ENCODE measurements at places on chromosomes 11 and 22. TPM values are rescaled to one million over a fixed set of nuclear protein-coding genes. Genes with fewer than 3 reads are reported as not detected.

DNA sequence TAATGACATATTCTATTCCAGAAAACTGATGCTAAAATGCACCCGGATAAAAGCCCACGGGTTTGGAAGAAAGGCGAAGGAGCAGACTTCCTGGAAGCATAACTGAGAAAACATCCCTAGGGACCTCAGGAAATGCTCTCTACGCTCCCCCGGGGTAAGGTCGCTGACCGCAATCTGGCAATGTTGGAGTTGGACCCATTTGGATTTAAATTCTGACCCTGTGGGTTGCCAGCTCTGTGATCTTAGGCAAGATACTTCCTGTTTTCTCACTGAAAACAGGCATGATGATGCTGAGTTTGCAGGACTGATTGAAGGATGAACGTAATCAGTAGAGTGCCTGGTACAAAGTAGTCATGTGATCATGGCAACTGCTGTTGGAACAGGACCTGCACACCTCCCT is 1054.0 kb downstream of the NTM start:
- DNase-seq = no peak
- H3K4me1 ChIP-seq = no peaks in the 10 kb centered on the region
- H3K27ac ChIP-seq = no peak overlapping the region
- H3K4me3 ChIP-seq = no peak overlapping the region

- H3K27me3 ChIP-seq = peaks cover 8% of the 10 kb centered on the region
- DNase-seq = peak; percentile 60
- no peak overlapping the region for H3K4me3 ChIP-seq
- H3K36me3 ChIP-seq = no peaks in the 10 kb centered on the region
- H3K27ac ChIP-seq = no peak overlapping the region
Observed at GRCh38 chr11:20112291-20113148, 47.8 kb downstream of the DBX1 start.

DNA sequence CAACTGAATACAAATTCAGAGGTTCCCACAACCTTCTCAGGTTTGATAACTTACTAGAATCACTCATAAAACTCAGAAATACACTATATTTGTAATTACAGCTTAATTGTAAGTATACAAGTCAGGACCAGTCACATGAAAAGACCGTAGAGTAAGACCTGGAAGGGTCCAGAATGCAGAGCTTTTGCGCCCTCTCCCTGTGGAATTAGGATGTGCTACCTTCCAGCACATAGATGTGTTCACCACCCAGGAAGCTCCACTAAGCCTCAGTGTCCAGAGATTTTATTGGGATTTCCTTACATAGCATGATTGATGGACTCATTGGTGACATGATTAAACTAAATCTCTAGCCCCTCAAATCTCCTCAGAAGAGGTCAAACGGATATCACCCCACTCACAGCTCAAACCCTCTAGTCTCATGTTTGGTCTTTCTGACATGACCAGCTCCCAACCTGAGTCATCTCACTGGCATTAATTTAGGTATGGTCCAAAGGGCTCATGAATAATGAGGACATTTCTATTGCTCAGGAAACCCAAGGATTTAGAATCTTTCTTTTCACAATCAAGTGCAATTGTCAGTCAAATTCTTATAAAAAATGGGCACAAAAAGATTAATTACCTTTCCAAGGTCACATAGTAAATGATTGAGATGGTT is 77.2 kb upstream of the UBASH3B start:
- no peaks in the 10 kb centered on the region for H3K27me3 ChIP-seq
- peaks cover 8% of the 10 kb centered on the region for H3K4me1 ChIP-seq
- no peak overlapping the region for H3K27ac ChIP-seq
- DNase-seq = peak; percentile 16

DNA sequence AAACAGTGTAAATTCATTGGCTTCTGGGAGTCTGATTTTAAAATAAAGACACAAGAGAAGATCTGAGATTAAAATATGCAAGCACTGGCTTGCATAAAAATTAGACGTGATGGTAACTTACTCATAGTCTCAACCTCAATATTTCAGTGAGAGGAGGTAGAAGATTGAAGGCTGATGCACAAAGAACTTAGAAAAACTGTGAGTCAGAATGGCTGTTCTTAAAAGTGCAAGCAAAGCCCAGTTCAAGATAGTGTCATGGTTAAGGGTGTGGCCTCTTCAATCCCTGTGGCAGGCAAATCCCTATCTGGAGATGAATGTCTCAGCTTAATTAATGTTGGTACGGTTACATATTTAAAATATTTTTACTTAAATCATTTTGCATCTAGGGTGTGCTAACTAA is 33.6 kb upstream of the FIBIN start:
- H3K4me1 ChIP-seq = no peaks in the 10 kb centered on the region
- DNase-seq = no peak
- no peaks in the 10 kb centered on the region for H3K36me3 ChIP-seq
- H3K4me3 ChIP-seq = no peak overlapping the region
- H3K27me3 ChIP-seq = no peaks in the 10 kb centered on the region
- H3K27ac ChIP-seq = no peak overlapping the region

DNA sequence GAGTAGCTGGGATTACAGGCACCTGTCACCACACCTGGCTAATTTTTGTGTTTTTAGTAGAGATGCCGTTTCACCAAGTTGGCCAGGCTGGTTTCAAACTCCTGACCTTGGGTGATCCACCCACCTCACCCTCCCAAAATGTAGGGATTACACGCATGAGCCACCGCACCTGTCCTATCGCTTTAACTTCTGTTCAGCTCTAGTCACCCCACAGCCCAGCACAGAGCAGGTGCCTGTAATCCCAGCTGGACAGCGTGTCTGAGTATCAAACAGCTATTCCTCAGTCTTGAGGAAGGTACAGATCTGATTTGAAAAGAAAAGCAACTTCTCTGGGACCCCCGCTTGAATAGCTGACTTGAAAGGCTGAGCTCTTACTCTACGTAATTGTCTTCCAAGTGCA is 149.1 kb downstream of the CTTN start:
- DNase-seq = no peak
- no peak overlapping the region for H3K27ac ChIP-seq
- no peaks in the 10 kb centered on the region for H3K4me1 ChIP-seq
- H3K27me3 ChIP-seq = no peaks in the 10 kb centered on the region

DNA sequence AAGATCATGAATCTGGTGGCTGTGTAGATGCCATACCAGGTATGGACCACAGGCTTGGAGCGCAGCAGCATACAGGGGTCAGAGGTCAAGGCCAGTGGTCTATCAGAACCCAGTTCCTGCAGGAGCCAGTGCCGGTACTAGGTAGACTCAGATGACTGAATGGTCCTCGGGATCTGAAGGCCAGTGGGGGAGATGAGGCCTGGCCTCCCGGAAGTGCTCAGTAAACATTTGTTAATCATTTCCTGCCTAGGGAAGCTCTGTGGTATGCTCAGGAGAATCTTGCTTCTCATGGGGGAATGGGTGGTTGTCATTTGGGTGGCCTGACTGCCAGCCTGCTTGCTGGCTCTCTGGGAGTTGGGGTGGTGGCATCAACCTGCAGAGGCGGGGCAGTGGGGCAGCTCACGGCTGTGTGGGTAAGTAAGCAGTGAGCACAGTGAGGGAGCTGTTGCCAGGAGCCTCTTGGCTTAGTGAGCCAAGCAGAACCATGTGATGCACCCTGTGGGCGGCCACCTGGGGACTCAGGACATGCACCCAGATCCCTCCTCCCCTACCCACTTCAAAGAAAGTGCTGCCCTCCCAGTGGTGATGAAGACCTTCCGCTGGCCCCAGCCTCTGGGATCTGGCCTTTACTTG is 33.0 kb downstream of the PTPRJ start:
- peak overlapping the region; percentile 24 for H3K4me3 ChIP-seq
- peaks cover 6% of the 10 kb centered on the region for H3K36me3 ChIP-seq
- peak; percentile 78 for DNase-seq
- peak overlapping the region; percentile 90 for H3K27ac ChIP-seq
- H3K27me3 ChIP-seq = no peaks in the 10 kb centered on the region

- no peak for DNase-seq
- peaks cover 63% of the 10 kb centered on the region for H3K4me1 ChIP-seq
- no peaks in the 10 kb centered on the region for H3K27me3 ChIP-seq
- H3K4me3 ChIP-seq = no peak overlapping the region
- H3K36me3 ChIP-seq = no peaks in the 10 kb centered on the region
Observed at GRCh38 chr11:48093795-48094642, 113.7 kb downstream of the PTPRJ start.

DNA sequence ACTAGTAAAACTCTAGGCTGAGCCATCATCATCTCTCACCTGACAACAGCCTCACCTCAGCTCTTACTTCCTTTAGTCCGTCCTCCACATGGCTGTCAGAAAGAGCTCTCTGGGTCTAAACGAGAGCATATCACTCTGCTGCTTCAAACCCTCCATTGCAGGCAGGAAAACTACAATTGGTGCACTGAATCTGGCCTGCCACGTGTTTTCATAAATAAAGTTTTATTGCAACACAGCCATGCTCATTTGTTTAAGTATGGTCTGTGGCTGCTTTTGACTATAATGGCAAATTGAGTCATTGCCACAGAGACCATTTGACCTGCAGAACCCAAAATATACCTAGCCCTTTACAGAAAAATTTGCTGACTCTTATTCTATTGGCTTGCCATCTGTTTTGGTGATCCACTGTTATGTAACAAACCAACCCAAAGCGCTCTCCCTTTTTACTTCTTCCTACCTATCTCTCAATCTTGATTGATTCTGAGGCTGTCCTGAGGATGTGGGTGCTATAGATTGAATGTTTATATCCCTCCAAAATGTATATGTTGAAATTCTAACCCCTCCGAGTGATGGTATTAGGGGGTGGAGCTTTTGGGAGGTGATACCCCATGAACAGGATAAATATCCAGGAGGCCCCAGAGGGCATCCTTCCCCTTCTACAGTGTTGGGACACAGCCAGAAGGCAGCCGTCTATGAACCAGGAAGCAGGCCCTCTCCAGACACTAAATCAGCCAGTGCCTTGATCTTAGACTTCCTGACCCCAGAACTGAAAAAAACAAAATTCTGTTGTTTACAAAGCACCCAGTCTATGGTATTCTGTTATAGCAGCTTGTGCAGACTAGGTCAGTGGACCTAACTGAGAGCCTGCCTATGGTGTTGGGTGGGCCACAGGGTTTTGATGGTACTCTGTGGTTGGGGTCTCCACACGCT is 99.9 kb downstream of the PIWIL4 start:
- no peaks in the 10 kb centered on the region for H3K27me3 ChIP-seq
- H3K4me3 ChIP-seq = no peak overlapping the region
- H3K4me1 ChIP-seq = no peaks in the 10 kb centered on the region
- H3K27ac ChIP-seq = no peak overlapping the region

DNA sequence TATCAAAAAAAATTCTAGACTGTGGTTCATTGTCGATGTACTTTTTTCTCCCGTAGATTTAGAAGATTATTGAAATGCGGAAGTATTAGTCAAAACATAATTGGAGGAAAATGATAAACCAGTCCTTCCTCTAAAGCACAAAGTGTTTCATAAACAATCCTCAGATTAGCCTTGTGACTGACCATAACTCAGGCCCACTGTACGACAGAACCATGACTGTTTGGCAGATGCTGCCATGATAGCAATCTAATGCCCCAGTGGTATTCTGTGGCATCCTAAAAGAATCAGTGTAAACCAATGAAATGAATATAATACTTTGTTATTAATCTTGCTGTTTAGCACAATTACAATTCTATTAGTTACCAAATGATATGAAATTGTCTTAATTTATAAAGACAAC is 127.0 kb upstream of the CTSC start:
- H3K27me3 ChIP-seq = no peaks in the 10 kb centered on the region
- no peaks in the 10 kb centered on the region for H3K4me1 ChIP-seq
- no peak for DNase-seq

GRCh38 chr22:23177197-23177596 is 3.1 kb upstream of the BCR start:
- no peaks in the 10 kb centered on the region for H3K27me3 ChIP-seq
- H3K27ac ChIP-seq = no peak overlapping the region
- H3K36me3 ChIP-seq = peaks cover 4% of the 10 kb centered on the region
- DNase-seq = no peak

- no peaks in the 10 kb centered on the region for H3K27me3 ChIP-seq
- peaks cover 43% of the 10 kb centered on the region for H3K36me3 ChIP-seq
- H3K27ac ChIP-seq = no peak overlapping the region
- DNase-seq = no peak
- H3K4me3 ChIP-seq = no peak overlapping the region
Observed at GRCh38 chr11:102423936-102424335, 28.6 kb downstream of the TMEM123 start.

DNA sequence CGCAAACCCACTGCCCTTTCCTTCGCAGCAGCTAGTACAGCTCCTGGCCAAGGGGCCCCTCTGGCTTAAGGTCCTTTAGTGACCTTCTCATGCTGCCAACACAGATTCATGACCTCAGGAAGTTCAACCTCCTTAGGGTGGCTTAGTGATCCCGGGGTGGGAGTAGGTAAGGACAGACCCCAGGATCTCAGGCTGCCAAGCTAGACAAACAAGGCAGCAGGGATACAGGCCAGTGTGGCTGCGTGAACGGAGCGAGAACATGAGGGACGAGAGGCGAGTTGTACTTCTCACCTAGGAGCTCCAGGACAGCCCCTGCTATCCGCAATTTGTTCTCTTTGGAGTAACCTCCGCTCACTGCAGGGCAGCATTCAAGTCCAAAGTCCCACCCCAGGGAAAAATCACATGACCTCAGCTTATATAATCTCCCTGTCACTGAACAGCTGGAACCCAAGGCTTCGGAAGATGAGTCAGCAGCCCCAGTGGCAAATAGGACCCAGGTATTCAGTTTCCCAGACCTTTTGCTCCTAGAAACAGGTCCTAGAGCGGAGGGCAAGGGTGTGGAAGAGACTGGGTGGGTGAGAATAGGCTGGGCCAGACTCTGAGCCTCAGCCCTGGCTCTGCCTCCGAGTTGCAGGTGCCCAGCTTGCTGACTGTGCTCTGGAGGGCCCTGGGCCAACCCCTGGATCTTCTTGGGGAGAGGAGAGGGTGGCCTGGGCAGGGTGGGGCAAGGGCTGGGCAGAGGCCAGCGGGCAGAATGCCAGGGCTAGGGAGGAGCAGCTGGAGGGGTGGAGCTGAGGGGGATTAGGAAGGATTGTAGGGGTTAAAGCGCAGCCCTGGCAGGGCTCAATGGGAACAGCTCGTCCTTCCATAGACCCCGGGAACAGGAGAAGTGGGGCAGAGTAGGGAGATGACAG is 13.1 kb downstream of the USP2 start:
- H3K4me1 ChIP-seq = peaks cover 3% of the 10 kb centered on the region
- no peak for DNase-seq
- no peaks in the 10 kb centered on the region for H3K36me3 ChIP-seq
- H3K27ac ChIP-seq = no peak overlapping the region

GRCh38 chr11:21461701-21462100 is 731.2 kb upstream of the ANO5 start:
- no peak overlapping the region for H3K4me3 ChIP-seq
- no peaks in the 10 kb centered on the region for H3K36me3 ChIP-seq
- no peaks in the 10 kb centered on the region for H3K27me3 ChIP-seq
- no peaks in the 10 kb centered on the region for H3K4me1 ChIP-seq
- no peak overlapping the region for H3K27ac ChIP-seq

- DNase-seq = no peak
- H3K27ac ChIP-seq = no peak overlapping the region
- H3K4me1 ChIP-seq = no peaks in the 10 kb centered on the region
- peaks cover 18% of the 10 kb centered on the region for H3K27me3 ChIP-seq
- H3K36me3 ChIP-seq = no peaks in the 10 kb centered on the region
Observed at GRCh38 chr11:57977709-57978108, 46.0 kb upstream of the OR9Q1 start.

- peaks cover 5% of the 10 kb centered on the region for H3K27me3 ChIP-seq
- H3K4me1 ChIP-seq = no peaks in the 10 kb centered on the region
- H3K36me3 ChIP-seq = no peaks in the 10 kb centered on the region
Observed at GRCh38 chr22:43534916-43535315, 123.1 kb downstream of the MPPED1 start.

UBQLN3 gene
- total RNA-seq = not detected

BIRC3 gene
- 99.2 TPM for total RNA-seq

DRICH1 gene
- 0.41 TPM for total RNA-seq

C11orf91 gene
- total RNA-seq = not detected

GAB4 gene
- total RNA-seq = not detected

B3GAT1 gene
- 0.11 TPM for total RNA-seq

TPCN2 gene
- total RNA-seq = 7.4 TPM

ZC3H12C gene
- 1.6 TPM for total RNA-seq

Measured in activated CD4-positive, alpha-beta T cell treated with anti-CD3 and anti-CD28 coated beads for 36 hours (primary cell).